ENCODE measurements at places on chromosomes 5 and 9.

GRCh38 chr5:172797771-172798191, 26.8 kb upstream of the DUSP1 start:
- DNase-seq = no peak

DNA sequence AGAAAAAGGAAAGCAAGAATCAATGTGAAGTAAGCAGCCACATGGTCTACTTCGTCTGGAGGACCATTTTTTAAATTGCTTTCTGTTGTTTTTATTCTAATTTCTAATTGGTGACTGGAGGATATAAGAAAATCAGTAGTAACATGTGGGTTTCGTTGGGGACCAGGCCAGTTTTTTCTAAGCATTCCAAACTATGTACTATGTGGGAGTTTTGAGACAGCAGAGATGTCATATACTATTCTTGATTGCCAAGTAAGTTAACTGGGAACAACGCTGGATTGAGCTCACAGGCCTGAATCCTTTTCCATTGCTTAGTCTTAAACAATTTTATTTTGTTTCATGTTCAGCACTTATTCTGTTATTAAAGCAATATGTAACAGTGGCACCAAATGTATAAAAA, 225.7 kb downstream of the TMEM167A start:
- no peak for DNase-seq

- no peak for DNase-seq
These were observed 2.9 kb upstream of the LPCAT1 start for GRCh38 chr5:1526681-1527131.

DNA sequence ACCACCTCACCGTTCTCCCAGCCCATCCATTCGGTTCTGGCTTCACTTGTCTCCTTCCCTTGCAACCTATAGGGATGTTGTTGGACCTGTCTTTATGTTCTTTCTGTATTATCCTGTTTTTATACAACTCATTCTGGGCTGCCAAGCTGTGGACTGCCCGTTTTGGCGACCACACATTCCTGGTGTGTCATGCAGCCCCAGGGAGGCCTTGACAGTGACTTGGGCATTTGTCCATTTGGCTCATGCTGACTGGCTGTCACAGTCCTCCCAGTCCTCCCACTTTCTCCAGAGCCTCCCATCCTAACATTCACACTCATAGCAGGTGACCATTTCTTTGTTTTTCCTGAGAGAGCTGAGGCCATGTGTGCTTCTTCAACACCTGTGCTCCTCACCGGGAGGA, 136.4 kb downstream of the SLF1 start:
- DNase-seq = no peak

DNA sequence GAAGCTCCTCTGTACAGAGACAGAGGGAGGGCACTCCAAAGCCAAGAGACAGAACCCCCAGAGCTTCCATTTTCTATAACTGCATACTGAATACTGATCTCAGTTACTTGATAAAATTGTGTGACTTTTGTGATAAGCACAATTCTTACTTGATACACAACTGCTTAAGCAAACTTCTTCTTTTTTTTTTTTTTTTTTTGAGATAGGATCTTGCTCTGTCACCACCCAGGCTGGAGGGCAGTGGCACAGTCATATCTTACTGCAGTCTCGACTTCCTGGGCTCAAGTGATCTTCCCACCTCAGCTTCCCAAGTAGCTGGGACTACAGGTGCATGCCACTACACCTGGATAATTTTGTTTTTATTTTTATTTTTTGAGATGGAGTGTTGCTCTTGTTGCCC, 252.1 kb upstream of the ZNF608 start:
- DNase-seq = no peak

DNA sequence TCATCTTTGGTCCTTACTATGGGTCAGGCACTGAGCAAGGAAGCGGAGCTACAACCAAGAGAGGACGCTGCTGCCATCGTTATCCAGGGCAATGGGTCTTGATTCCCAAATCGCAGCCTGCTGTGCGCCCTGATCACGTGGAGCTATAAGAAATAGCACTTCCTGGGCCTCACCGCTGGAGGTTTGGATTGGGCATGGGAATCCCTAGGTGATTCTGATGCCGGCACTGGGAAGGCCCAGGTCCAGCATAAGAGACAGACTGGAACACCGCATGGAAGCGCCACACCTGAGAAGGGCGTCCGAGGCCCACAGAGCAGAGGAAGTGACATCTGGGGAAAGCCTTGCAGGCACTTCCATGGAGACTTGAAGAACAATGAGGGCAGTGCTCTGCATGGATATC, 3.0 kb downstream of the IL17B start:
- DNase-seq = no peak

- DNase-seq = no peak
These were observed 27.0 kb downstream of the MSX2 start for GRCh38 chr5:174751154-174752000.
